ENCODE measurements at places on chromosomes 5 and 9.

DNA sequence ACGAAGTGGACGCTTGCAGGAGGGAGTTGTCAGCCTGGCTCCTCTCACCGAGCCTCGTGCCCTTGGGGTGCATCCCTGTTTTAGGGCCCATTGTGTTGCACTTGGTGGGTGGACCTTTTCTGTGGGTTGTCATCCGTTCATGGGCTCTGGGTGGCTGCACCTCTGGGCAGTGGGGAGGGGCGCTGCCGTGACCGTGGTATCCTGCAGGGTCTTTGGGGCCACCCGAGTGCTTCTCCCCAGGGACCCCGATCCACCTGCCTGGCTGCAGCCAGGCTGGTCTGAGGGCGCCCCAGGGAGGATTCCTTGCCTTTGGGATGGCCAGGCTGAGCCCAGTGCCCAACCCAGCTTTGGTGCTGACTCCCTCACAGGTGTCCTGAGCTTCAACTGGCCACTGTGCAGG lies 41.0 kb upstream of the UBAC1 start:
- no peak for DNase-seq

- DNase-seq = no peak
Observed at GRCh38 chr5:65184780-65185179, 296.9 kb downstream of the ADAMTS6 start.

GRCh38 chr9:129983891-129984290 lies 59.1 kb downstream of the FNBP1 start:
- no peak for DNase-seq

DNA sequence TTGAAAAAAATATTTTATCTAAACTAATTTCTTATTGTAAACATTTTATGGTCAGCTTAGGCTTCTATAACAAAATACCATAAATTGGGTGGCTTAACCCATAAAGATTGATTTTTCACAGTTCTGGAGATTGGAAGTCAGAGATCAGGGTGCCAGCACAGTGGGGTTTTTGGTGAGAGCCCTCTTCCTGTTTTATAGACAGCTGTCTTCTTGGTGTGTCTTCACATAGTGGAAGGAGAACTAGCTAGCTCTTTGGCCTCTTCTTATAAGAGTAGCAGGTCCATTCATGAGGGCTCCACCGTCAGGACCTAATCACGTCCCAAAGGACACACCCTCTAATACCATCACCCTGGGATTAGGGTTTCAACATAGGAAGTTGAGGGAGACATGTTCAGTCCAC lies 26.6 kb downstream of the OTULINL start:
- no peak for DNase-seq

DNA sequence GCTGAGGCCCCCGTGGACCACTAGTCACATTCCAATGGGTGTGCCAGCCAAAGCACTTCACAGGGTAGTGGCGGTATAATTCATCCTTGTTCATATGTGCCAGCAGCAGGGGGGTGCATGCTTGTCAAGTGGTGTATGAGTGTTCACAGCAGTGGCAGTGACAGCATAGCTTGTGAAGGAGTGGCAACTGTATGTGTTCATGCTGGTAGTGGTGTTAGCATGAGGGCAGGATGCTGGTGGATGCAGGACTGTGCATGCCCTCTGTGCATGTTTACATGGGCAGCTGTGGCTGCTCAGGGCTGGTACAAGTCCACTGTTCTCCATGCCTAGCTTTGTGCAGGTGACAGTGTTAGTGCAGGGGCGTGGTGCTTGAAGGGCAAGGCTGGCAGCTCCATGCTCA lies 253.4 kb upstream of the DMAC1 start:
- no peak for DNase-seq

- DNase-seq = no peak
Observed at GRCh38 chr9:131670247-131671132, 69.4 kb downstream of the RAPGEF1 start.

DNA sequence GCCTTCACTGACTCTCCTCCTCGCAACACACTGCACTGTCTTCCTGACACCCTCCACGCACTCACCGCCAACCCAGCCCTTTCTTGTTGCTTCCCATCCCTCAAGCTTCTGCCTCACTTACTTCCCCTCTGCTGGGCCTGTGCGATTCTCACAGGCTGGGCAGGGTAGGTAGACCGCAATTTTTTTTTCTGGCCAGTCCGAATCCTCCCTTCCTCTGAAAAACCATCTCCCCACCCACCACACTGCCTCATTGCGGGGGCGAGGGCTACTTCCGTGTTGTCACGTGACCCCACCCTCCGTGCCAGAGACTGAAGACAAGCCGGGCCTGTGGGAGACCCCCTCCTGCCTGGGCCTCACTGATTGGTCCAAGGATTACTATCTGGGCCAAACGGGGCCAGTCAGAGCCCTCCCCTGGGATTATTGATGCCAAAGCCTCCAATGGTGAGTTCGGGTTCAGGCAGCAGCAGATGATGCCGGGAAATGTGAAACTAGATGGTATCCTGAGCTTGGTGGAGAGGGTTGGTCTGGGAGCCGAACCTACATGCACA lies 73.1 kb downstream of the STK10 start:
- no peak for DNase-seq

All from H1 (cell line).